ENCODE measurements at places on chromosomes 1 and 21. TPM values are rescaled to one million over a fixed set of nuclear protein-coding genes. Genes with fewer than 3 reads are reported as not detected.

The RGS8 gene
- total RNA-seq: not detected

The RNU1-3 gene
- not detected for total RNA-seq

The LDLRAD1 gene
- not detected for total RNA-seq

The ANKRD34A gene
- 0.05 TPM for total RNA-seq

The ARMH1 gene
- not detected for total RNA-seq

Data from mammary microvascular endothelial cell (primary cell).